ENCODE measurements at places on chromosomes 16 and 17. TPM values are rescaled to one million over a fixed set of nuclear protein-coding genes. Genes with fewer than 3 reads are reported as not detected.

Gene CSNK2A2
- 15.6 TPM for total RNA-seq

Gene C17orf67
- total RNA-seq: 0.56 TPM

Gene HID1
- total RNA-seq: 0.18 TPM

Gene CCL5
- total RNA-seq: not detected

Gene RNU2-1
- total RNA-seq: not detected

Gene MFAP4
- 5.0 TPM for total RNA-seq

Gene KRT40
- total RNA-seq: not detected

Gene NPIPA7
- total RNA-seq: not detected

Gene KRTAP9-4
- not detected for total RNA-seq

Gene HOXB1
- total RNA-seq: not detected

Gene ABCA3
- total RNA-seq: 0.18 TPM

Gene MAPT
- under 0.01 TPM for total RNA-seq

Gene DNAAF1
- total RNA-seq: not detected

Gene PRSS27
- total RNA-seq: under 0.01 TPM

Gene HS3ST3B1
- total RNA-seq: 4.3 TPM

Gene OR1D2
- not detected for total RNA-seq

Gene GRAPL
- not detected for total RNA-seq

Gene WNK4
- 1.3 TPM for total RNA-seq

Measured in IMR-90 (cell line).